ENCODE measurements at places on chromosomes 12 and 14.

DNA sequence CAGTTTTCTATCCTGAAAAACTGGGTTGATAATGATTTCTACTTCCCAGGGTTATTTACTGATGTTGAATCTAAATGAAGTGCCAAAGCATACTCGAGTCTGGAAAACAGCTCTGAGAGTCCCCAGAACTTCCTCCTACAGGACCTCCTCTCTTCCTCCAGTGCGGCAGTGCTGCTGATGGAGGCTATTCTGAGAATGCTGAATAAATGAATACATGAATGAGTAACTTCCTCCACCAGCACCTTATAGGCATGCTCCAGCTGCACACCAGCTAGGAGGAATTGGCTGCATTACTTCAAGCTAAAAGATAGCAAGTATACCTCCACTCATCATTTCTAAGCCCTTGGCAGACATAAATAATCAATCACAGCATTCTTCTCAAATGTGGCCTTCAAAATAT lies 448.8 kb upstream of the CCDC196 start:
- no peak for DNase-seq

DNA sequence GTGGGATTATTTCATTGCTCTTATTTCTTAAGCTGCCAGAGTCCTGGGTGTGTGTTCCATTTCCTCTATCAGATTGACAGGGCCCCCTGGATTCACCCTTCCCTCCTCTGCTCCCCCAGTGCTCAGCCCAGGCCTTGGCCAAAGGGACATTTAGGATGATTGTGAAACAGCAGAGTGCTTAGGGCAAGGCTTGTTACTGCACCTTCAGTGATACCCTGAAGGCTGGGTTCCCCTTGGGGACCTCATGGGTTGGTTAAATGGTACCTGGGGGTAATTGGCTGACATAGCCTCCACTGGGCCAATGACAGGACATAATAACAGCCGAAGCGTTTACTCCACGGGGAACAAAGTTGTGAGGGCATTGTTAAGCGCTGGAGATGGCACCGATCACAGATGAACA lies 1.3 kb upstream of the KRT72 start:
- DNase-seq: peak; percentile 30

- DNase-seq: no peak
Observed at GRCh38 chr14:34147461-34147860, 196.6 kb upstream of the EGLN3 start.

- no peak for DNase-seq
Observed at GRCh38 chr12:99370421-99371138, 277.0 kb upstream of the GARIN6 start.

DNA sequence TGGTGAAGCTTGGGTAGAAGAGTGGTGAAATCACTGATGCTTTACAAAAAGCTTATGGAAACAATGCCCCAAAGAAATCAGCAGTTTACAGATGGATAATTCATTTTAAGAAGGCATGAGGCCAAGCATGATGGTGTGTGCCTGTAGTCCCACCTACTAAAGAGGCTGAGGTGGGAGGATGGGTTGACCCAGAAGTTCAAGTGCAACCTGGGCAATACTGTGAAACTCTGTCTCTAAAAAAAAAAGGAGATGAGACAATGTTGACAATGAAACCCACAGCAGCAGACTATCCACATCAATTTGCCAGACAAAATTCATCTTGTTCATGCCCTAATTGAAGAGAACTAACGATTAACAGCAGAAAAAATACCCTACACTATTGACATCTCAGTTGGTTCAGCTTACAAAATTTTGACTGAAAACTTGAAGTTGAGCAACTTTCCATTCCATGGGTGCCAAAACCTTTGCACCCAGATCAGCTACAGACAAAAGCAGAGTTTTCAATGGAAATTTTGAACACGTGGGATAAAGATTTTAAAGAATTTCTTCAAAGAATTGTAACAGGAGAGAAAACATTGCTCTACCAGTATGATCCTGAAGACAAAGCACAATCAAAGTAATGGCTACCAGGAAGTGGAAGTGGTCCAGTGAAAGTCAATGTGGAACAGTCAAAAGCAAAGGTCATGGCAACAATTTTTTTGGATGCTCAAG lies 26.7 kb downstream of the BTG1 start:
- no peak for DNase-seq

GRCh38 chr14:99774556-99775307 lies 18.5 kb upstream of the EML1 start:
- no peak for DNase-seq

DNA sequence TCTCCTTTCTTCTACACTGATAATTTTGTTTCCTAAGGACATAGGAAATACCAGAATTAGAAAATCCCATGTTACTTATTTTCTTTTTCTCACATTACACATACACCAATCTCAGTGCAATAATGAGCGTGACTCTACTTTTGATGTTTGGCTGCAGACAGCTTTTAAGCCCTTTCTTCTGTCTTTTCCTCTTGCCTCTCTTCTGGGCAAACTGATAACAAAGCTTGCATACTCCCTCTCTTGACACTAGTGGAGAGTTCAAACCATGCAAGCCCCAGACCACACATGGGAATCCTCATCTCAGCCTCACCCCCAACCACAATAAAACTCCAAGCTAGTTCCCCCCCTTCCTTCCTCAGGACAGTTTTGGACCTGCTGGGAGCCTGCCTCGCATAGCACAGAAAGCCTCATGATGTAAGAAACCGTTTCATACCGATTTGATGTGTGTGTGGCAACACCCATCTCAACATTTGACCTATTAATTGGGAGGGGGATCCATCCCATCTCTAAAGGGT lies 161.9 kb downstream of the EMP1 start:
- DNase-seq: peak; percentile 18

DNA sequence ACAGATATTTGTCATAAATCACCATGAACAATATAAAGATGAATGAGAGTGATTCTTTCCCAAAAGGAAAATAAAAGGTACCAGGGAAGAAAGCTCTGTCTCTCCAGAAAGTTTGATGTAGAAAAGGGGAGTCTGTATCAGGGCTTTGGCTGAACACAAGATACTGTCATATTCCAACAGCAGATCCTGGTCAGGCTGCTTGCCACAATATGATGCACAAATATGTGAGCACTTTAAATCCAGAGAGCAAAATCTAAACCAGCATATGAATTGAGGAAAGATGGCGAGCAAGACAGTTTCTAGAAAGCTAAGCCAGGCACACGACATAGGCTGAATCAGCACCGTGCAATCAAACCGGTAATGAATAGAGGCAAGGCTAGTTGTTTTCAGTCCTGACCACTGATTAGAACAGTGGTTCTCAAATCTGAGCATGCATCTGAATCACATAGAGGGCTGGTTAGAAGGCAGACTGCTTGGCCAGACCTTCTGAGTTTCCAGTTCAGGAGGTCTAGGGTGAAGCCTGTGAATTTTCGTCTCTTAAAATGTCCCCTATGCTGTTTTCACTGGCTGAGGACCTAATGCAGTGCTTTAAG lies 60.7 kb downstream of the PLCZ1 start:
- no peak for DNase-seq

GRCh38 chr12:75208856-75209811 lies 505 bp downstream of the KCNC2 start:
- peak; percentile 88 for DNase-seq

GRCh38 chr12:132429602-132429945 lies 60.4 kb upstream of the FBRSL1 start:
- no peak for DNase-seq

DNA sequence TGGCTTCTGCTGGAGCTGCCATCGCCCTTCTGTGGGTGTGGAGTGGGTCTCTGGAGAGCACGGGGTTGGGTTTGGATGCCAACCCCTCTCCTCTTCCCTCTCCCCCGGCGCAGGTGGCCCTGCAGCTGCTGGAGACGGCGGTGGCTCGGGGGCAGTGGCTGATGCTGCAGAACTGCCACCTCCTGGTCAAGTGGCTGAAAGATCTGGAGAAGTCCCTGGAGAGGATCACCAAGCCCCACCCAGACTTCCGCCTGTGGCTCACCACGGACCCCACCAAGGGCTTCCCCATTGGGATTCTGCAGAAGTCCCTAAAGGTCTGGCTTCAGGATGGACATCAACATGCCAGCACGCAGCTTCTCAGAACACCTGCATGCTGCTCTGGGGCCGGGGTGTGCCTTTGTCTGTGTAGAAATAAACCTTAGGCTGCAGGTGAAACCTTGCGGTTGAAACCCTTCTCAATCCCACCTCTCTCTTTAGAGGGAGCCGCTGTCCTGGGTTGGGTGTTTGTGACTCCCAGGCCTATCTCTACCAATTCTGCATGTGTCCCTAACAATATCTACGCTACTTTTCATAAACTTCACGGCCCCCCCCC lies 44.3 kb downstream of the CCDC92 start:
- DNase-seq: no peak

DNA sequence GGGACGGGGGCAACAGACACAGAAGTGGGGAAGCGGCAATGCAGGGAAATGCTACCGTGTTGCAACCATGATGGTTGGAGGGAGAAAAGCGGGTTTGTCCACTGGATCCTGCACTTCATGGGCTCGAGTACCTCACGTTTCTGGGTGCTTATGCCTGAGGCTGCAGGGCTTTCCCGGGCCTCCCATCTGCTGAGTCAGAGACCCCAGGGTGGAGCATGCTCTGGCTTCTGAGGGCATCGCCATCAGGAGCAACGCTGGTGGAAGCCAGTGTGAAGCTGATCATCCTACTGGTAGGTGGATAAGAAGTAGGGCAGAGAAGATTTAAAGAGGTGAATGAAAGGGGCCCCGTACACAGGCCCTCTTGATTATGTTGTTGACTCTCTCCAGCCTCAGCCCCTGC lies 5.0 kb upstream of the ADGRD1 start:
- DNase-seq: no peak

DNA sequence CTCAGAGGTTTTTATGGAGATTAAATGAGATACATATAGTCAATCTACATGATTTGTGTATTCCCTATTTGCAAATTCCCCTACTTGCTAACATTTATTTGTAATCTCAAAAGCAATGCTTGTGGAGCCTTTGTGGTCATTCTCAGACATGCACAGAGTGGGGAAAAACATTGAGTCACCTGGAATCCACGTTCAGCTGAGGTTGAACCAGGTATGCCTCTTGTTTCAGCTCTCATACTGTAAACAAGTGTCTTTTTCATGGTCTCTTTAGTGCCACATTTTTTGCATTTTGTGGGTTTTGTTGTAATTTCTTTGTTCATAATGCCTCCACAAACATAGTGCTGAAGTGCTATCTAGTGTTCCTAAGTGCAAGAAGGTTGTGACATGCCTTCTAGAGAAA lies 181.9 kb downstream of the BCAT1 start:
- no peak for DNase-seq

DNA sequence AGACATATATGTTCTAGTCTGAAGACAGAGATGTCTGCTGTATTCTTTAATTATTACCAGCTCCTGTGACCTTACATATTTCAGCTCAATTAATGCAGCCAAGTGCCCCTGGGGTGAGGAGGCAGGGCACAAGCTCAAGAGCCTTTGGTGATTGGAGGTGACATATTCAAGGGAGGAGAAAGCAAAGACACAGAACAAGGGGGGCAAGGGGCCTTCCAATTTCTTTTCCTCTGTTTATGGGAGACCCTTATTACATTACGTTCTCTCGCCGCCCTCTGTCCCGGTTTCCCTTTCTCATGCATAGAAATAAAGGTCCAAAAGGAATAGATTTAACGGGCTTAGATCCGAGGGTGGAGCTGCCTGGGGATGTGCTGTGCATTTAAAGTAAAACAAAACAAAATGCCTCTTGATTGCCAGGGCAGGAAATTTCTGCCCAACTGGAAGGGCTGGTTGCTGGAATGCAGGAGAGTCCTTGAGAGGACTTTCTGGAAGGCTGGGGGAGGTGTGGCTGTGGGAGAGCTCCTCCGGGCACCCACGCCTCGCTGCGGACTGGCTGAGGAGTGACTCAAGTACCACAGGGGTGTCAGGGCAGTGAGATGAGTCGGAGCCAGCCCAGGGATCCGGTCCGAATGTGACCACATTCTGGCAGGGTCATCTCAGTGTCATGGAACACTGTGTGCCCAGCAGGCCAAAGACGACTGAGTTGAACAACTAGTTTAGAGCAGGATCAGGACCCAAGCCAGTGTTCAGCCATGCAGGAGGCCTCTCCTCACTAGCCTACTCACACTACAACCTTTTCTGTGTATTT lies 32.1 kb upstream of the GSG1 start:
- peak; percentile 57 for DNase-seq

GRCh38 chr12:13288937-13289652 lies 92.6 kb downstream of the EMP1 start:
- no peak for DNase-seq

- DNase-seq: no peak
Observed at GRCh38 chr14:21631084-21631483, 3.7 kb downstream of the OR10G2 start.

GRCh38 chr12:115323223-115323905 lies 639.4 kb upstream of the TBX3 start:
- no peak for DNase-seq

DNA sequence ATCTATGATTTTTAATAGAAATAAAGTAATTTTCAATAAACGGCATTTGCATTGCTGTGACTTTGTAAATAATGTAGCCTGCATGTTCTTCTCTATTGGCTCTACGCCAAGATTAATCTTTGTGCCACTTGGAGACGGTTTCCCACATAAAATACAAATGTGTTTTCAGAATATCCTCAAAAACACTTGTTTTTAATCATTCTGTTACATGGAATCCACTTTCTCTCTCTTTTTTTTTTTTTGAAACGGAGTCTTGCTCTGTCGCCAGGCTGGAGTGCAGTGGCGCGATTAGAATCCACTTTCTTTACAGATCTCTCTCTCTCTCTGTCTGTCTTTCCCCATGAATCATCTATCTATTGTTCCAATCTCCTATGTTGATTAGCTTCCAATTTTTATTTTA lies 22.8 kb upstream of the SSPN start:
- DNase-seq: no peak

DNA sequence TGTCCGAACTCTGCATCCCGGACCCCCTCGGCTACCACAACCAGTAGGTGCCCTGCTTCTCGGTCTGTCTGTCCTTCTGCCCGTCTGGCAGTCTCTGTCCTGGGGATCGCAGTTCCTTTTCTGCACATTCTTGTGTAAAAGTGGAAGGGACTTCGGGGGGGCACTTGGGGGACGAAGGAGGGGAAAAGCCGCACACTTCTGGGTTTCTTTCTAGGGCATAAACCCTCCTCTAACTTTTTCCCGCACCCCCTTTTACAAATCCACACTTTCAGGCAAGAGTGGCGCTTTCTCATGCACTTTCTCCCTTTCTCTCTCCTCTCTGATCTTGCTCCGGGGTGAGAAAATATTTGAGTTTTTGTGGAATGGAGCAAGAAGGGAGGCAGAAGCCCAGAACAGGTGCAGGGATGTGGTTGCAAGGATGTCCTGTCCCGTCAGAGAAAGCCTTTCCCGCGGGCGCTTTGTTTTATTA lies 506 bp downstream of the ESRRB start:
- no peak for DNase-seq

- DNase-seq: no peak
Observed at GRCh38 chr12:109539508-109539907, 33.8 kb downstream of the MMAB start.

GRCh38 chr14:37864861-37865718 lies 269.7 kb downstream of the TTC6 start:
- DNase-seq: no peak

- peak; percentile 93 for DNase-seq
Observed at GRCh38 chr12:132084621-132085290, 59.4 kb downstream of the DDX51 start.

GRCh38 chr12:119758722-119759121 lies 90.8 kb downstream of the PRKAB1 start:
- DNase-seq: no peak

All from ecto neural progenitor cell (in vitro differentiated cells).